ENCODE measurements at places on chromosomes 1 and 21.
A peak's percentile ranks its signal among the peaks of the same experiment; 100 is the strongest.

- no peak for DNase-seq
Observed at GRCh38 chr1:109620401-109620791, 759 bp downstream of the AMPD2 start.

- DNase-seq = no peak
Observed at GRCh38 chr1:177640687-177641086, 329.2 kb downstream of the SEC16B start.

DNA sequence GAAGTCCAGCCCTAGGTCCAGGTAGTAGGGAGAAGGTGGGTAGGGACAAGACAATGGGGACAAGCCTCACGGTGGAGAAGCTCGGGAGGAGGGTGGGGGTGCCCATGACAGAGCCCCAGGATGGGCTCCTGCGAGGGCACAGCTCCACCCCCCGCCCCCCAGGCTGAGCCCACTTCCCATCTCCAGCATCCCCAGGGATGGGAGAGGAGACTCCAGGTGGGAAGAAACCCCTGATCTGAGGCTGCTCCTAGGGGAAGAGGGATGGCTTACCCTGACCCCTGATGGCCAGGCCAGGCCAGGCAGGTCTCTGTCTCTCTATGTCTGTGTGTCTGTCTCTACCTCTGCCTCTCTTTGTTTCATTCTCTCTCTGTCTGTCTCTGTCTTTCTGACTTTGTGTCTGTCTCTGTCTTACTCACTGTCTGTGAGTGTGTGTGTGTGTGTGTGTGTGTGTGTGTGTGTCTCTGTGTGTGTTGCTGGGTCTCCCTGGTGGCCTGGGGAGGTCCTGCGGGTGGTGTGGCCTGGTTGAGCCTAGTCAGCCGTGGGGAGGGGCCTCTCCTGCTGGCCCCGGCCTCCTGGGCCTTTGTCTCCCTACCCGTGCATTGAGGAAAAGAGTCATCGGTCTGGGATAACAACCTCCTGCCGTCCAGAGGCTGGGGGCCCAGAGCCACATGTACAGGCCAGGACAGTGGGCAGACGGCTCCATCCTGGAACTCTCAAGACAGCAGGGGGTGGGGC, 45.7 kb downstream of the WNT9A start:
- no peak for DNase-seq

DNA sequence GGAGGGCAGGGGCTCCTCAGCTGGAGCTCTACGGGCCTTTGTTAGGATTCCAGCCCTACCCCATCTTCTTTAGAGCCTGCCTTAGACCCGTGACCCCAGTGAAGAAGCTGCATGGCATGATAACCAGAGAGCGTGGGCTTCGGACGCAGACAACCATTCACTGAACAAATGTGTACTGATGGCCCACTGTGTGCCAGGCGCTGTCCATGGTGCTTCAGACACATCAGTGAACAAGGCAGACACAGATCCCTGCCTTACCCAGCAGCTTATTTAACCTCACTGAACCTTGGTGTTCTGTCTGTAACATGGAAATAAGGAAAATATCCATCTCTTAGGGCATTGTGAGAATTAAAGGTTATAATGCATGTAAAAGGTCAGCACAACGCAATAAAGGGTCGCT, 9.5 kb downstream of the CHIT1 start:
- DNase-seq = no peak

DNA sequence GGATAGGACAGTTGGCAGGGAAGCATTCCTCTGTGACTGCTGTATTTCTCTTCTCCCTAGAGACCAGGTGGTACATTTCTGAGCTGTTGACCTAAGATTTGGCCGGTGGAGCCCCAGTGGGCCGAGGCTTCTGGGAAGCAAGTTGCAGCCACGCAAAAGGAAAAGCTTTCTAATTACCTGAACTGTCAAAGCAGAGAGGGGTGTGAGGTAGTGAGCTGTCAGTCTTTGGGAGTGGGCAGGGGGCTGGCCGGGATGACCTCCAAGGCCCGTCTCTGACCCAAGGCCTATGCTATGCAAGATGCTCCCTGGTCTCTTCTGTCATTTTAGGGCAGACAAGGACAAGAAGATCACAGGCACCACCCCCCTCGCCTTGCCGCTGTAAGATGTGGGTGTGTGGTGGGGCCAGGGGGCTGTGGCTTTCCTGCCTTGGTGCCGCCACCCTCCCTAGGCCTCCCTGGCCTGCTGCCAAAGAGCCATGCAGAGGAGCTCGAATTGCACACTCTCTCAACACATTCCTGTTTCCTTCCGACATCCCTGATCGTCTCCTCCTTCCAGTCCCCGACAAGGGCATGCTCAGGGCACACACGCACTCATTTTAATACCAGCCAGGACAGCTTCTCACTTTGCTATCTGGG, 7.7 kb downstream of the PADI1 start:
- DNase-seq = peak; percentile 74

DNA sequence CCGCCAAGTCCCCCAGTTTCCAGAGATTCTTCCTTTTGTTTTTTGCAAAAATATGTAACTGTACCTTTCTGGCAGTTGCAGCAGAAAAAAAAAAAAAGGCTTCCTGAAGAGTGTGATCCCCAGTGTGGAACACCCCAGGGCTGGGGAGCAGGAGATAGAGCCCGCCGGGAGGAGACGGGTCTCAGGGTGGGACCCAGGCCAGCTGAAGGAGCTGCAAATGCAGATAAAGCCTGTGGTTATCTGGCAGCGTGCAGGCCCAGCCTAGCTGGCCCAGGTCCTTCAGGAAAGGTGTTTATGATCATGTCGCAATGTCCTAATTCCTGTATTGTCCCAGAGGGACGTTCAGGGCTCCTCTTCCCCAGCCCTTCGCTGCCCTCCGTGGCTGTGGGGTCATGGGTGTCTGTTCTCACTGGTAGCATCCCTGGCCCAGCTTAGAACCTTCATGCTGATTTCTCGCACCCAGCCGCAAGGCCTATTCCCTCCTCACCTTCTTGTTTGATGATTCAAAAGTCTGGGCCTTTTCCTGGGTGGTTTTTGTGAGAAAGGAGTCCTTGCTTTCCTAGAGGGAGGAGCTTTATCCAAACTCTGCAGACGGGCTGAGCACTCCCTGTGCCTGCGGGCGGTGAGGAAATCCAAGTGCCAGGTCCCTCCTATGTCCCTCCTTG, 26.2 kb downstream of the RNF187 start:
- DNase-seq = no peak

DNA sequence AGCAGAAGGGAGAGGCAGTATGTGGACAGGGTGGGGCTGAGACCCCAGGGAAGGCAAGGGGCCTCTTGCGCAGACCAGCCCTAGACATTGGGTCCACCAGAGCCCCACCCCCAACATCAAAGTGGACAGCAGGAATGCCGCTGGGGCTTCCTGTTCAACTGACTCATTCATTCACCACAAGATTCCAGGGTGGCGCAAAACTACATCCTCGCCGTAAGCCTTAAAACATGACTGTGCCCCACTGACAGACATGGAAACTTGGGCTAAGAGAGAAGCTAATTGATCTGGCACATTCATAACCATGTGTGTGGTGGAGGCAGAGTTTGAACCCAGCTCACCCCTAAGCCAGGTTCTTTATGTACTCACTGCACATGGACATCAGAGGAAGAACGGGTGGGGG, 14.0 kb downstream of the COL16A1 start:
- no peak for DNase-seq

DNA sequence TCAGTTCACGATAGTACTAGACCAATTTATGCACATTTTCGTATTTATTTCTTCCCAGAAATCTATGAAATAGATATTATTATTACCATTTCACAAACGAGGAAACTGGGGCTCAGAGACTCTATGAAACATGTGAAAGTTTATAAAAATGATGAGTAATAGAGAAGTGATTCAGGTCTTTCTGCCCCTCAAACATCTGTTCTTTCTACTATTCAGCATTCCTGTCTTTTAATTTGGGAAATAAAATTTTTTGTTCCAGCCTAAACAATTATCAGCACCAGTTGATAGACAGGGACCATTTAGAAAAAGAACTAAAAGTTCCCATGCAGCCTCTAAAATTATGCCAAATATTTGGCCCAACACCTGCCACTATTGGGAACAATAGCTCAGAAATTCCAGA, 585.1 kb downstream of the PTPRC start:
- DNase-seq = no peak

DNA sequence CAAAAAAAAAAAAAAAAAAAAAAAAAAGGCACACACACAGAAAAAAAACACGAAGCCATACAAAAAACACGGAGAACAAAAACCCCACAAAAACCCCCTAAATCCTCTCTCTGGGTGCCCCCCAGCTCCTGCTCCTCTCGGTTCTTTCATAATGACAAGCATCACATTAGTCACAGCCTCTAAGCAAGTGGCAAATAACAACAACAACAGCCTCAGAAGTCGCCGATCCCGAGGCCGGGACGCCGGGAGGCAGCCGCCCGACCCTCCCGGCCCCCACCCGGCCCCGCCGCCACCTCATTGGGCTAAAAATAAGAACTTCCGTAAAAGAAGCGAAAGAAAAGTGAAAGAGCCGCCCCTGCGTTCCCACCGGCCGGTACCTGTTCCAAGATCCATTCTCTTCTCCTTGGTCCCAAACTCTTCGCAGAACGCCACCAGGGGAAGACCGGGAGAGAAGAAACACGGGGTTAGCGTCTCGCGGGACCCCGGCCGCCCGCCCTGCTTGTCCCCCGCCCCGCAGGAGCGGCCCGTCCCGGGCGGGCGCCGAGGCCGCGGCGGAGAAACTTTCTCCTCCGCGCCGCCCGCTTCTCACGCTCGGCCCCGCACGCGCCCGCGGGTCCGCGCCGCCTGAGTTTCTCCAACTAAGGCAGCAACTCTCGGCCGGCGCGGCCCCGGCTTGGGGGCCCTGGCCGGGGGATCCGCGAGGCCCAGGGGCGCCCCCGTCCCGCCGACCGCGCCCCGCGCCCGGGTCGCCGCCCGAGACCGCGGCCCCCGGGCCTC, 102.8 kb downstream of the CASZ1 start:
- peak; percentile 43 for DNase-seq

DNA sequence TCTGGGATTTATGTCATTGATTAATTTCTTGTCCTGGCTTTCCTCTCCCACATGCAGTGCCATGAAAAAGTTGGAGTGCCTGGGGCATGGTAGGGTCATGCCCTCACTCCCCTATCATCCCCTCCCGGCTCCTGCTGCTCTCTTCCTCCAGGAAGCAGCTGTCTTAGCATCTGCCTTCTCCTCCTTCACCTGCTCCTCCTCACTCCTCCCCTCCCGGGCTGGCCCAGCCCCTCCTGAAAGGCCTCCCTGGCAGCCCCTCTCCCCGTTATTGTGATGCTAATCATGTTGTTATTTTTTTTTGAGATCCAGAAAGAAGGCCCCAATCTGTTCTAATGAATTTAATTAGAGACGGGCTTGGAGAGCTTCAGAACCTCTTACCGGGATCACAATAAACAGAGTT, 36.3 kb upstream of the NFASC start:
- DNase-seq = no peak

GRCh38 chr1:94986783-94987182, 59.9 kb upstream of the CNN3 start:
- no peak for DNase-seq

GRCh38 chr21:44420416-44421205, 34.7 kb upstream of the LRRC3 start:
- DNase-seq = no peak

GRCh38 chr1:237303929-237304328, 261.9 kb downstream of the RYR2 start:
- DNase-seq = no peak

DNA sequence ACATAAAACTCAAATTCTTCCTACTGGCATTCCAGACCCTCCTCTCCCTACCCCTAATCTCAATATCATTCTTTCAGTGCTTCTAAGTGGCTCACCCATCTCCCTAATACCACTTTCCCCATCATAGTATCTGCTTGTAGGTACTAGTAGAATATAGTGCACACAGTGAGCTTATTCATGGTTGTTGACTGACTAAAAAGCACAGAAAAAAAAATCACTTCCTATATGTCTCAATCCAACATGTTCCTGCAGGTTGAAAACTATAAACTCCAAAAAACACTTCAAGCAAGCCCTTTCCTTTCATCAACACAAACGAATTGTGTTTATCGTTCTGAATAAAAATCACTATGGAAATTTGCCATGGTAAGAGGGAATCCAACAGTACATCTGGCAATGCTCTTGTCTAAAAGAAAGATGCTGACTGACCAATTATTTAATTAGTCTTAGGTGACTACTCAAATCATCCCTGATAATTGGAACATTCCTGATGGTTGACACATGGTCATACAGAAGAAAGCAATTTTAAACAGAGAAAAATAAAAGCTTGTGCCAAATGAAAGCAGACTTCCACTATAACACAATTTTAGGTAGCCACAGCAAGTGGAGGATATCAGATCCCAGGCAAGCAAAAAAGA, 87.1 kb downstream of the NDUFS5 start:
- DNase-seq = no peak

DNA sequence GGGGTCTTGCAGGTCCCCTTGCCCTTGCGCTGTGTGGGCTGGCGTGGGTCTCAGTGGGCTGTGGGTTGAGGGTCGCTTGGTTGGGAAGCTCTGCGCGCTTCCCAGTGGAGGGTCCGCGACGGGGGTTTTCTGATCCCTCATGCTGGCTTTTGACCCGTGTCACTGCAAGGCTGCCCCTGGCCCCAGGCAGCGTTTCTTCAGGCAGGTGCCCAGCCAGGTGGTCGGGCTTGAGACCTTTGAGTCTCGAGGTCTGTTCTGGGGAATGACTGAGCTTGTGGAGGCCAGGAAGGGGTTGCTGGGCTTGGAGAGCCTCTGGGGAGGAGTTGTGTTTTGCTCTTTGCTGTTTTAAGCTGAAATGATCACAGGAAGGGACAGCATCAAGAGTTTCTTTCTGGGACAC, 5.3 kb downstream of the SKI start:
- DNase-seq = no peak

DNA sequence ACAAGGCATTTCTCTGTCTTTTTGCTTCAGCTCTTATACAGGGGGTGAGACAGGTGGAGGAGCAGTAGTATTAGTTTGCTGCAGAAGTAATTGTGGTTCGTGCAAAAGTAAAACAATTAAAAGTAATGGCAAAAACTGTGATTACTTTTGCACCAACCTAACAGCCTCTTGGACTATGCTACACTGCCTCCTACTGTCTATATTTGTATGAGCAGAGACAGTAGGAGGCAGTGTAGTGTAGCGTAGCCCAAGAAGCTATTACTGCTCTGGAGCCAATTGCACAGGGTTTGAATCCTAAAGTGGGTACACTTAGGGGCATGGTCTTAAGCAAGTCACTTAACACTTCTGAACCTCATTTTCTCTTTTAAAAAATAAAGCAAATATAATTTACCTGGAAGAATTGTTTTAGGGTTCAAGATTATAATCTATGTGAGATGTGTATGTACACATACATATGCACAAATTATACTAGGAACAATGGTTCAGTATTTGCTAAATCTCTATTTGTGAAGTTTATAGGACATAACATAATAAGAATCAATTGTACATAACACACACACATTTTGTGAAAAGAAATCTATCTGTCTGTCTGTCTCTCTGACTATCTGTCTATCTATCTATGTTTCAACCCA, 103.8 kb downstream of the BRINP3 start:
- DNase-seq = no peak

DNA sequence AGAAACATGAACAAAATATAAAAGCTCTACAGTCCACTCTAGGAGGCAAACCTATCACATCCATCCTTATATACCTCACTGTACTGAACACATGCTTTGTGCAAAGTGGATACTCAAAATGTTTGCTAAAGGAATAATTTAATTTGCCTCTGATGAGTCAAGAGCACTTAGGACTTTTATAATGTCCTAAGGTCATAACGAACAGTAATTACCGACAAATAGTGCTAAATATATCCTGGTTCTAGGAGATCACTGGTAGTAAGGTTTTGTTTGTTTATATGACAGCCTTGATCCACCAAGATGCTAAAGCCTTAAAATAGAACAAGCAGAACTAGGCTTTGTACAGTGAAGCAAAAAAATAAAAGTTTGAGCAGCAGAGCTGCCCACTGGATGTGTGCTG, 70.6 kb downstream of the GADD45A start:
- DNase-seq = no peak

GRCh38 chr1:98344731-98345130, 316.8 kb upstream of the SNX7 start:
- DNase-seq = no peak

GRCh38 chr21:45265721-45266517, 21.8 kb downstream of the POFUT2 start:
- no peak for DNase-seq

Measured in activated CD4-positive, alpha-beta T cell treated with anti-CD3 and anti-CD28 coated beads, Interleukin-2, amount 10 ng/mL, durations not matched to agents 7 days and 5 days (primary cell).